ENCODE measurements at places on chromosomes 6 and 20. TPM values are rescaled to one million over a fixed set of nuclear protein-coding genes. Genes with fewer than 3 reads are reported as not detected.

DNA sequence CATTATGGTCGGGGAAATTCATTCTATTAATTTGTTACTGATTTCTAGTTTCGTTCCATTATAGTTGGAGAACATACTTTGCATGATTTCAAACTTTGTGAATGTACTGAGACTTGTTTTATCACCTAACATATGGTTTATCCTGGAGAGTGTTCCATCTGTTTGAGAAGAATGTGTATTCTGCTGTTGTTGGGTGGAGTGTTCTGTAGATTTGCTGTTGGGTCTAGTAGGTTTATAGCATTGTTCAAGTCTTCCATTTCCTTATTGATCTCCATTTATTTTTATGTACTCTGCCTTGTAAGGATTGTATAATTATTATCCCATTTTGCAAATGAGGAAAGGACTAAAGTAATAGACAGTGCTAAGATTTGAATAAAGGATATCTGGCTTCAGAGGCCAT, 85.4 kb downstream of the RREB1 start:
- DNase-seq = no peak

SLC12A5 gene
- total RNA-seq = 19.2 TPM

GHRH gene
- total RNA-seq = not detected

DNA sequence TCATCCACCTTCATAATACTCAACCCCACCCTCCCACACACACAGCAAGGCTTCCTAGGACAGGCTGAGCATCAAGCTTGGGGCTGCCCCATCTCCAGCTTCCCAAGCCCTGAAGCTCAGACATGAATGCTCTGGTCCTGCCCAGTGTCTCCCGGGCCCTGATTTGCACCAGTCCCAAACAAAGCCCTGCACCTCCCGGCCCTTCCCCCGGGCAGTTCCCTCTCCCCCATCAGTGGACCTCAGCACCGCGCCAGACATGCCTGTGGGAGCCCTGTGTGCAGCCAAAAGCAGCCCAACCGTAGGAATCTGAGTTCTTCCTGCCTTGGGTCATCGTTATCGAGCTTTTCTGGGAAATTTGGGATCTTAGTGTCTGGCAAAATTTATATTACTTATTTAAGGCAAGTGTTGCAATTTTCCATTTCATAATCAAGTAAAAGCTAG, 63.5 kb downstream of the THBS2 start:
- DNase-seq = no peak

DNA sequence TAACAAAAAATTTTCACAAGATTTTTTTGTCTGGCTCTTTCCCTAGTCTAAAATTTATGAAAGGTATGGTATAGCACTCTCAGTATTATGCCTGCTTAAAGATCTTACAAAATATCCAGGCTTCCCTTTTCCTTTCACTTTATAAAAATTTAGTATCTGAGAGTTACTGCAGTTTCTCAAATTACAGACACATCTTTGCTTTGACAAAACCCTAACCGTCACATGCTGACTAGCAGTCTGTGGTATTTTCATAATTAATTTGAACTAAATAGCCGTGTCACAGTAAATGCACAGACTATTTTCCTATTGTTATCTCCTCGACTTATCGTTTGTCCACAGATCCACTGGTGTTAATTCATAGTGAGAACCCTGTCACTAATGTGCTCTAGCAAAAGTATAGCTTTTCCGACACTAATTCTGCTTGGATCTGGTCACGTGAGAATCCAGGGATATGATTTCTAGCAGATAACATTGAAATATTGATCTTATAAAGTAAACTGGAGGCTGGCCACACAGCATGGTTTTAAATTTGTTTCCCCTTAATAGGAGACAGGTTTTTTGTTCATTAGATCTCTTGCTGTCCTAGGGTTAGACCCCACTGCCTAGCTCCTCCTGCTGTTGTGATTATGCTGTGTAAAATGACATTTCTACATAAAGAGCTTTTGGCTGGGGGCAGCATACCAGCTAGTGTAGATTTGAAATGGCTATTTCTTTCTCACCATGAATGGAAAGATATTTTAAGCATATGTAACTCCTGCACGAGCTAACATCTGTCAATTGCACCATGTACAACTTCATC, 340.6 kb upstream of the SASH1 start:
- DNase-seq = no peak

DSP gene
- total RNA-seq = 7.6 TPM

GRCh38 chr6:32622545-32623401, 14.4 kb upstream of the HLA-DQA1 start:
- DNase-seq = no peak

KIF6 gene
- total RNA-seq = 3.3 TPM

GRCh38 chr20:35226884-35227681, 593 bp downstream of the MMP24 start:
- DNase-seq = peak; percentile 58

EYA4 gene
- 0.47 TPM for total RNA-seq

DNA sequence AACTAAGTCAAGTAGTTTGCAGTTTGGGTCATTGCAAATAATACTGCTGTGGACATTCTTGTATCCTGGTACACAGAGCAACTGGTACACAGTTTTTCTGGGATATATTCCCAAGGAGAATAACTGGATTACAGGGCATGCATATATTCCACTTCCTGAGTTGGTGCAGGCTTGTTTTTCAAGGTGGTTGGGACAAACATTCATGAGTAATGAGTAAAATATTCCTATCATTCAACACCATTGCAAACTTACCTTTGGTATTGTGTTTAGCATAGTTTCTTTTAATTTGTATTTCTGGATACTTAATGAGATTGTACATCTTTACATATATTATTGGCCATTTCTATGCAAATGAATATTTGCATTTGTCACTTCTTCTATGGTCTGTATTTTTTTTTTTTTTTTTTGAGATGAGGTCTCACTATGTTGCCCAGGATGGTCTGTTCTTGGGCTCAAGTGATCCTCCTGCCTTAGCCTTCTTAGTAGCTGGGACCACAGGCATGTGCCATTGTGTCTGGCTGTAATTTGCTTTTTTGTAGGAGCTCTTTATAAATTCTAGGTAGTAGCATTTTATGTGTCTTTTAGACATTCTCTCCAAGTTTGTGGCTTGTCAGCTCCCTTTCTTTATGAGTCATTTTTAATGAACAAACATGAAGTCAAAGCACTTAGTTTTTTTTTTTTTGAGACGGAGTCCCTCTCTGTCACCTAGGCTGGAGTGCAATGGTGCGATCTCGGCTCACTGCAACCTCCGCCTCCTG, 158.7 kb downstream of the SOX4 start:
- no peak for DNase-seq

DNA sequence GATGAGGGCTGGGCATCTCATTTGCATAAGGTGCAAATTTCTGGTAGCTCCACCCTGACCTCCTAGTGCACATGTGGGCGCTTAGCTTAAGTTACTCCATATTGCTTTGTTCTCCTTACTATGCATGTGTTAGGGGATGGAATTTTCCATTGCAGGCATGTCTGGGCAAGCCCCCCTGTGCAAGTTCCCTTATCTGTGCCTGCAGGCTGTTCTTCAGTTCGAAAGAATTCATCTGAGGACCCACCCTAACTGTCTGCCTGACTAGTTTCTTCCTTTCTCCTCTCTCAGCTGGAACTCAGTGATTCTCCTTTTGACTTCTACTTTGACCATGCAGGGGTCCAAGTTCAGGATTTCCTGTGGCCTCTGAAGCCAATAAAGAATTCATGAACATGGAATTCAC, 30.2 kb downstream of the CCDC170 start:
- DNase-seq = no peak

- no peak for DNase-seq
These were observed 15.7 kb upstream of the HEY2 start for GRCh38 chr6:125733516-125734300.

- DNase-seq = no peak
These were observed 10.7 kb downstream of the TULP4 start for GRCh38 chr6:158322724-158323560.

DNA sequence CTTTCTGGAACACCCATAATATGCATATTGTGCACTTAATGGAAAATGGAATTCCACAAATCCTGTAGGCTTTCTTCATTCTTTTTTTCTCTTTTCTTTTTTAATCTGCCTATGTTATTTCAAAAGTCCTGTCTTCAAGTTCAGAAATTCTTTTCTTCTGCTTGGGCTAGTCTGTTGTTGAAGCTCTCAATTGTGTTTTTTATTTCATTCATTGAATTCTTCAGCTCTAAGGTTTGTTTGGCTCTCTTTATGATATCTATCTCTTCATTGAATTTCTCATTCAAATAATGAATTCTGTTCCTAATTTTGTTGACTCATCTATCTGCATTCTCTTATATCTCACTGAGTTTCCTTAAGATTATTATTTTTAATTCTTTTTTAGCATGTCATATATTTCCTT, 10.1 kb downstream of the SPINT4 start:
- DNase-seq = no peak

SAPCD1 gene
- total RNA-seq = 0.31 TPM

GRCh38 chr6:169362501-169363121, 109.0 kb upstream of the THBS2 start:
- no peak for DNase-seq

ALDH8A1 gene
- 1.4 TPM for total RNA-seq

GRCh38 chr6:42961020-42961470, 491 bp downstream of the GNMT start:
- no peak for DNase-seq

DNA sequence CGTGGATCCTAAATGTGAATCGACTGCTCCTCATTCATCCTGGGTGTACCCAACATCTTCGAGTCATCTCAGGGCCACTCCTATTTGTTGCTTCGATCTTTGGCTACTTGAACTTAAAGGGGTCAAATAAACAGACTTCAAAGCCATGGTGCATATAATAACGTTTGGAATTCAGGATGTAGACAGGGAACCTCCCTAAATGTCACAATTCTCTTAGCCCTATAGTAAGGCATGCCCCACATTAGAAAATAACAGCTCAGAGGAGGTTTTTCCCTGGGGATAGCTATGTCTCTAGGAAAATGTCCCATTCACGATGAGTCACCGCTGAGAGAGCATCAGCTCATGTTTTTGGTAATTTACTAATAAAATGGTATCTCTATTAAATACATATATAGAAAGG, 54.8 kb upstream of the BMP6 start:
- DNase-seq = no peak

SLC17A2 gene
- not detected for total RNA-seq

DNA sequence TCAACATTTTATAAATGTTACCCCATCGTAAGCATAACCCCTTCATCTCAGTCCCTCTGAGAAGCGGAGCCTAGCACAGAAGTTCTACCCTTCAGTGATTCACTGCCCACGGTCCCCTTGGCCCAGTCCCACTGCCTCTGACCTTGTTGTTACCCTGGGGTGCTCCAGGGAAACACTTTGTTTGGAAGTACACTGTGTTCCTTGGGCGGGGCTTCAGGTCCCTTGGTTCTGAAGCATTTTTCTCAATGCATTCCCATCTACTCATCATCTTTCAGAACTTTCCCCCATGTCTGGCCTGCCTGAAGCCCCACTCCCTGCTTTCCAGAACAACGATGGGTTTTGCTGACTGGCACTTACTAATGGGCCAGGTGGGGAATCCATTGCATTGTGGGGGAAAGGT, 296.2 kb downstream of the FOXA2 start:
- DNase-seq = no peak

GSTA1 gene
- total RNA-seq = 0.31 TPM

NKX2-2 gene
- total RNA-seq = 0.31 TPM

CRISP3 gene
- total RNA-seq = 0.16 TPM

DNA sequence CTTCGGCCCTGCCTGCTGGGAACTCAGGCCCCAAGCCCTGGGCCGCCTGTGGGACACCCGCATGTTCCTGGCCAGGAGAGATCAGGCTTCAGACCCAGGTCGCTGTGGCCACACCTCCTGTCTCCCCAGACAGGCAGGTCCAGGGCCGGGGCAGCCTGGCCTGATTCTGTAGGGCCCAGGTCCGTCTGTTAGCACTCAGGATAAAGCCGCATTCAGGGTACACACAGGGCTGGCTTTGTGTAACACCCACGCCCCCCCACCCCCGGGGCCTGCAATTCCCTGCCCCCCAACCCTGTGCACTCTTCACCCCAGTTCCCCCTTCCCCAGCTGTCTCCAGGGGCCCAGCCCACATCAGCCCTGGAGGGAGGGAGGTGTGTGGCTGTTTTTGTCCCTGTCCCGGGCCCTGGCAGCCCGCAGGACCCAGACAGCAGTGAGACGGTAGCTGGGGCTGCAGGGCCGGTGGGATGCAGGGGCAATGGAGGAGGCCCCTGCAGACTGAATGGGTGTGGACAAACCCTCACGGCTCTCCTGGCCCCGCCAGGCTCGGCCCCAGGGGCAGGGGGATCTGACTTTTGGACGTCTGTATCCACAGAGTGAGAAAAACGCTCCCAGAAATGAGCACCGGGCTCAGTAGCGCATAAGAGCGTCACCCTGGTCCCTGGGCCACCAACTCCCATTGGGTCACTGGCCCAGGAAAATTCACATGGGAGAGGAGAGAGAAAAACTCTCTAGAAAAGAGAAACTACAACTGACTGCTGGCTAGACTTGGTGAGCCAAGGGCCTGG, 42.4 kb upstream of the ZBP1 start:
- no peak for DNase-seq

DNA sequence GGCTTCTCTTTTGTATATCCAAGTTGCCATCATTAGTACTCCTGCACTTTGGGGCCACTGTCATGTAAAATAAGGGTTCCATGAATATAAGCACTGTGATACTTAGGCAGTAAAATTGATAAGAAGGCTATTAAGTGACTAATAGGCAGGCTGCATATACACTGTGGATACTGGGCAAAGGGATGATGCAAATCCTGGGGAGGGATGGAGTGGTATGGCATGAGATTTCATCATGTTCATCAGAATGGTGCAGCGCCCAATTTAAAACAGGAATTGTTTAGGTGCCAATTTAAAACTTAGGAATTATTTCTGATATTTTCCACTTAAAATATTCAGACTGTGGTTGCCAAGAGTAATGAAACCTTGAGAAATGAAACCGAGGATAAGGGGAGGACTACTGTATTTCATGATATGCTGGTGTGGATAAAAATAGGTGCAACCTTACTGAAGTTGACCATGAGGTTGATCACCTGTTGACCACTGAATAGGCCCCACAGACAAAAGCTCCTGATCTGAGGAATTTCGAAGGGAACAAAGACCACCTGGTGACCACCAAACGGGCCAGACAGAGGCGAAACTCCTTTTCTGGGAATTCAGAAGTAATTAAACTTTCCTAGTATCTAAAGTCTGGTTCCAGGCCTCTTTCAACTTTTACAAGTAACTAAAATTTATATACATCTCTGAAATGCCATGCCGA, 4.9 kb upstream of the TRIM39 start:
- DNase-seq = no peak

DNA sequence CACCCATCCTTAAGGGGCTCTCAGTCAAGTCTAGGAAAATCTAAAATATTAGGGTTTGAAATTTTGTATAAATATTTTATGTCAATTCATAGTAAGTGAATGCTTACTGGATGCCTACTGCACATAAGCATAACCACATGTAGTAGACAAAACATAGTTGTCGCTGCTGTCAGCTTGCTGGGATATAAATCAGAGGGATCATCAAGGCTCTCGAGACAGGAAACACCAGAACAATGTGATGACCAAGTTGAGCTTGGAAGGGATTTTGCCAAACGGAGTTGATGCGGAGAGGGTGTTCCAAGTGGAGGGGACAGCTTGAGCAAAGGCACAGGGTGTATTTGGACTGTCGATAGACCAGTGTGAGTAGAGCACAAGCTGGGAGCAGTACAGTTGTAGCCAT, 105.8 kb upstream of the SUPT3H start:
- no peak for DNase-seq

Data from occipital lobe (tissue), 3 donors.